Activated T-cell treated with anti-CD3 and anti-CD28 coated beads for 48 hours (primary cell): ENCODE measurements at places on chromosomes 6 and 20.

- no peak for DNase-seq
Observed at GRCh38 chr20:51388756-51389542, 153.6 kb downstream of the NFATC2 start.

GRCh38 chr6:152720974-152721373, 23.3 kb downstream of the MYCT1 start:
- no peak for DNase-seq

DNA sequence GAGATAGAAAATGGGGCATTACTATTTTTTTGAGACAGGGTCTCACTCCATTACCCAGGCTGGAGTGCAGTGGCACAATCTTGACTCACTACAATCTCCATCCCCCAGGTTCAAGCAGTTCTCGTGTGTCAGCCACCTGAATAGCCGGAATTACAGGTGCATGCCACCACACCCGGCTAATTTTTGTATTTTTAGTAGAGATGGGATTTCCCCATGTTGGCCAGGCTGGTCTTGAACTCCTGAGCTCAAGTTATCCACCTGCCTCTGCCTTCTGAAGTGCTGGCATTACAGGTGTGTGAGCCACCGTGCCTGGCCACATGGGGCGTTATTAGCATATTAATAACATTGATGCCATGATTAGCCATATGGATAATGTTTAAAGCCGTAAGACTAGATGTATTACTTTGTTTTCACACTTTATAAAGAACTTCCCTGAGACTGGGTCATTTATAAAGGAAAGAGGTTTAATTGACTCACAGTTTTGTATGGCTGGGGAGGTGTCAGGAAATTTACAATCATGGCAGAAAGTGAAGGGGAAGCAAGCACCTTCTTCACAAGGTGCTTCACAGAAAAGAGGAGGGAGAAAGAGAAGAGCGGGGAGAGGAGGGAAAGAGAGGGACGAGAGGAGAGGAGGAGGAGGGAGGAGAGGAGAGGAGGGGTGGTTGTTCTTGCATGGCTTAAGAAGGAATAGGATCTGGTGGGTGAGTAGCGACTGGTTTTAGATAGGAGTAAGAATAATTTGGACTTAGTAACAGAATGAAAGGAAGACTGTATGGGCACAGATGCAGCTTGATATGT, 51.9 kb downstream of the MYO6 start:
- no peak for DNase-seq

DNA sequence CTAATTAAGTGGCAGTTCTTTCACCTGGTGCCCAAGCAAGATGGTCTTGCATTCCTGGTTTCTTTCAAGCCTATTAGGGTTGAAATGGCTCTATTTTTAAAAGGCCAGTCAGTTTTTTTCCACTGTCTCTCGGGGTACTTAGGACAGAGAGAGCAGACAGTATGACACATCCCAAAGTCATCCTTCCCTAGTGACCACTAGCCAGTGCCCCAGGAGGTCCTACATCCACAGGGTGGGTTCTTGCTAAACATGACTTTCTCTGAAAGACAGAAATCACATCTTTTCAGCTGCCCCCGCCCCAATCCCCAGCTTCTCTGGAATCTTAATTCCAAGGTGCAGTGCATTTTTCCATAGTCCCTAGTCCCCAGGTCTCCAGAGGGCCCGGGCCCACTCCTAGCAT, 192.4 kb downstream of the SLC24A3 start:
- DNase-seq: no peak

DNA sequence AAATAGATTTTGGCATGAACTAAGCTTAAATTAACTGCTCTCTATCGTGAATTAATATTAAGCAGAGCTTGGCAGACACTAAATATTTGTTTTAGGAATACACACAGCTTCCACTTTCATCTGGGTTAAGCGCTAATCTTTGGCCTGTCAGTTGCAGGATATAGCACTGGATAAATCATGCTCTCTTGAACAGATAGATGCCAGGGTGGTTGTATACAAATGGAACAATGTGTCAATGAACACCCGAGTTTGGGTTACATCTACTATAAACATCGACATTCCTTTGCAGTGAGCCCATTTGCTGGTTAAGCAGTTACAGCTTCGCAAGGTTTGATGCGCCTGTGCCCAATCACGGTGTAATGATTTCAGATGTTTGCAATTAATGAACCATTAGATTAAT, 338.2 kb upstream of the ZFP64 start:
- DNase-seq: no peak

GRCh38 chr6:112010328-112010727, 43.6 kb upstream of the CCN6 start:
- no peak for DNase-seq

DNA sequence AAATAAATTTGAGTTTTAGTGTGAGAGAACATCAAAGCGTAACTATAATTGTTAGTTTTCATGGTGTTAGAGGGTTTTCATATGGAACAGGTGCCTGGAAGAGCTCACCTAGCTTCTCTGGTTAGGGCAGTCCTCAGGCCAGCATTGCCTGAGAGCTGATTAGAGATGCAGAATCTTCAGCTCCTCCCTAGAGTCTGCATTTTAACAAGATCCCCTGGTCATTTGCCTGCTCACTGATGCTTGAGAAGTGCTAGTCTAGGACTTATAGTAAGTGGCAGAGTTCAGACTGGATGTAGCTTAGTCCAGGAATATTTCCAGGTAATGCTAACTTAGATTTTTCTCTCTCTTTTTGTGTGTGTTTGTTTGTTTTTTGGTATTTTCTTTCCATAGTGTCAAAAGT, 21.7 kb upstream of the SMIM26 start:
- DNase-seq: no peak

GRCh38 chr6:116812051-116812650, 16.7 kb downstream of the GPRC6A start:
- DNase-seq: no peak

GRCh38 chr6:163565140-163565539, 150.6 kb downstream of the QKI start:
- DNase-seq: no peak

DNA sequence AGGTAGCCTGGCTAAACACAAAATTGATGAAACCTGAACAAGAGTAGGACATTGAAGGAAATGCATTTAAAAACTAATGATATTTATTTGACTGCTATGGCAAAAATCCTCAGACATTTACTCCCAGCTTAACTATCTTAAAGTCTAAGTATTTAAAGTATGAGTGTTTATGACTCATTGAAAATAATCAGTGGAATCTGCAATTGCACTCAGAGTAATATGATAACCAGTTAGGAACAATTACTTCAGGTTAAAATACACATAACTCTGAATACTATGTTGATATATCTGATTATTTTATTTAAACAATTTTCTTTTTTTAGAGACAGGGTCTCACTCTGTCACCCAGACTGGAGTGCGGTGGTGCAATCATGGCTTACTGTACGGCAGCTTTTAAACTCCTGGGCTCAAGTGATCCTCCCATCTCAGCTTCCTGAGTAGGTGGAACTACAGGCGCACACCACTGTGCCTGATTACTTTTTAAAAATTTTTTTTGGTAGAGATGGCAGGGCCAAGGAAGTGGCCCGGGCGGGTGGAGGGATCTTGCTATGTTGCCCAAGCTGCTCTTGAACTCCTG, 43.9 kb downstream of the FILIP1 start:
- DNase-seq: no peak

- no peak for DNase-seq
Observed at GRCh38 chr20:57844626-57845596, 135.1 kb upstream of the PMEPA1 start.

- no peak for DNase-seq
Observed at GRCh38 chr6:4439159-4439558, 303.8 kb upstream of the ECI2 start.

GRCh38 chr6:145836170-145836569, 21.6 kb upstream of the FBXO30 start:
- peak; percentile 5 for DNase-seq

GRCh38 chr6:84314377-84314898, 87.0 kb upstream of the CEP162 start:
- no peak for DNase-seq

DNA sequence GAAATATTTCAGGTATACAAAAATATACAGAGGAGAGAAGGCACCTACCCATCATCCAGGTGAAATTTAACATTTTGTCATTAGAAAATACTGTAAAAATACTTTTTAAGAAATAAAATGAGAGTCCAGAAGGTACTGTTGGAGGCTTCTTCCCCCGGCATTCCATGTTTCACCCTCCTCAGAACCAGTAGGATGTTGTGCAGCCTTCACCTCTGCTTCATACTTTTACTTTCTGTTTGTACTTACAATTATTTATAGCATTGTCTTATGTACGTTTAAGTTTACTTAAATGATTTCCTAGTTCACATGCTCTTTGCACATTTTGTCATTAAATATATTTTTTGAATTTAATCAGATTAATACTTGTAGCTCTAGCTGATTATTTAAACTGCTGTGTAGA, 30.9 kb downstream of the TMEM200A start:
- no peak for DNase-seq

GRCh38 chr20:3980260-3981131, 34.9 kb downstream of the RNF24 start:
- peak; percentile 14 for DNase-seq

- DNase-seq: no peak
Observed at GRCh38 chr20:31695849-31696804, 26.5 kb downstream of the BCL2L1 start.

DNA sequence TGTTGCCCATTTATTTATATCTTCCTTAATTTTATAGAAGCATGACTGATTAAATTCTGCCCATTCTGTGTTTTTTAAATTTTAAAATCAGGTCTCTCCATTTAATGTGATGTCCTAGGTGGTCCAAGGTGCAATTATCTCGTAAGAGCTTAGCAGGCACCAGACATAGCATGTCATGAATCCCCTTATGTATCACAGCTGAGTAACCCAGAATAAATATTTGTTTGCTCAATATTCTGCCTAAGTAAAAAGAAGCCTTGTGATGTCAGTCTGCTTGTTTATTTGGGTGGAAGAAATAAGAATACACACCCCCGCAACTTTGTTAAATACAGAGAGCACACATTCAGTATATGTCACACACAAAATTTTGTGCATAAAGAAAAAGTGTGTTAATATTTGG, 211.3 kb downstream of the FARS2 start:
- DNase-seq: no peak
